ENCODE measurements at places on chromosomes 4 and X.

DNA sequence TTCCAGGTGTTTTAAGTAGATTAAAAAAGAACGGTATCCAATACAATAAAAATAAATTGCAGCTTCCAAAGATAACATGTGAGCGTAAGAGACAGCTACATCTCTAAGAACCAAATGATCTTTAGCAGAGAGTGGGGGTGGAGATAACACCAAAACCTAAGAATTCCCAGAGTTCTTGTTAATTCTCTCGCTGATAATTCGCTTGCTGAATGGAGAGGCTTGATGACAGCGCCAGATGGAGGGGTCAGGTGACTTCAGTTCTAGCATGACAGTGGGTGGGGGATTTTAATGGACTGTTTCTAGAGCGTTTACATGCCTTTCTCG is 2.3 kb downstream of the CLCN4 start:
- DNase-seq: peak; percentile 77

DNA sequence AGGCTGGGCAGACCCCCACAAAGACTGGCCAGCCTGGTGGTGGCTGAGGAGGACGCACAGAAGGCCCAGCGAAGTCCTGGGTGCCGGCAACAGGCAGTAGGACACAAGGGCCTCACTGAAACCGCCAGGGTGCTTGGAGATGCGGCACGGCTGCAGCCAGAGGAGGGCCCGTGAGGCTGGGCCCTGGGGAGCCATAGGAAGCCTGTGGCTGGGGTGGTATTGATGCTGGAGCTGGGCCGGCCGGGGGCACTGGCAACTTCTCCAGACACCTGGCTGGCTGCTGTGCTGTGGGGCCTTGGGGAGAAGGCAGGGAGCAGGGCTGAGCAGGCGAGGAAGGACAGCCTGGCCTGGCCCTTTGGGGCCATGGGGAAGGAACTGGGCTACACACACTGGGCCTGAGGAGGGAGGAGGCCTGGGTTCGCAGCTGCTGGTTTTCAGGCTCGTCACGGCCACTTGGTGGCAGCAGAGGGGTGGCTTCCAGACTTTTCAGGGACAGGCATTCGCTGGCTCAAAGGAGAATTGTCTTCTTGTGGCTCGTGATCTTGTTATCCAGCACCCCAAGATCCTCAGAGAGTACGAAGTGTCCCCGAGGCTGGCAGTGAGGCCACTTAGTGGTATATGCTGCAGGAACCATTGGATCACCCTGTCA is 37.2 kb downstream of the ATP2B3 start:
- peak; percentile 79 for DNase-seq

DNA sequence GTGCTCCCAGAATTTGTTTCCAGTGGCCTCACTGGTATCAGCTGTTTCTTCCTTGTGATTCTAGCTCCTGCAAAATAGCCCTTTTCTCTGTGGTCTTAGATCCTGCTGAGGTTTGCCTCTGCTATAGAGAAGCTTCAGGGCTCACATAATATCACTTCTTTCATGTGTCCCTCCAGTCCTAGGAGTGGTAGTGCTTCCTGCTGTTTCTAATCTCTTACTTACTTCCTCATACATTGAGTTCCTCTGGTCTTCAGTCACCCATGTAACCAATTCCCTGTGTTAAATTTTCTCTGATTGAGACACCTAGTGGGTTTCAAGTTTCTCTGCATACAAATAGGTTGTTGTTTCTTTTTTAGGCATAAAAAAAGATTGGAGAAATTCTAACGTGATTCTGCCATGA is 1567.9 kb downstream of the ARAP2 start:
- no peak for DNase-seq

DNA sequence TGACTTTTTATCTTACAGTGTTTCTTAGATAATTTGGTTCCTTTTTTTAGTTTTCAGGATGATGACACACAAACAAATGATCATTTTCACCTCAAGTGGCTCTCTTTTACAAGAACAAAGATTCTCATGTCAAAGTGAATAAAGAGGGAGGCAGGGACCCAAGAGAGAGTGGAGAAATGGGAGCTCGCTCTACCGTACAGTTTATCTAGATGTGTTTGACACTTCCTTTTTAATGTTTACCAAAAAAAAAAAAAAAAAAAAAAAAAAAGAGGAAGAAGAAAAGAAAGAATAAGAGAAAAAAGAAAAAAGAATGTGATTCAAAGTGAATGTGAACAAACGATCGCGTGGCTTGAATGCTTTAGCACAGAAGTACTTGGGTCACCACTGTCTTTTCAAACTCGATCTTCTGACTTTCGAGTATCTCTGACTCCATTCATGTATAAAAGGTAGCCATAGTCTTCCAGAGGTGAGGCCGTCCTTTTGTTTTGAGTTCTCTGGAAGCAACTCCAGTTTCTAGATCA is 75.6 kb upstream of the GRXCR1 start:
- DNase-seq: no peak

- DNase-seq: no peak
Observed at GRCh38 chrX:135309430-135309923, at the start of gene ETDC. Gene ETDC (plus strand): TSS chrX:135309480. CDS start chrX:135309480, 0 bp downstream.

GRCh38 chr4:70613306-70614183 is 15.0 kb upstream of the ENAM start:
- DNase-seq: peak; percentile 20

- peak; percentile 1 for DNase-seq
Observed at GRCh38 chrX:132488180-132488705, 595 bp downstream of the MBNL3 start.

DNA sequence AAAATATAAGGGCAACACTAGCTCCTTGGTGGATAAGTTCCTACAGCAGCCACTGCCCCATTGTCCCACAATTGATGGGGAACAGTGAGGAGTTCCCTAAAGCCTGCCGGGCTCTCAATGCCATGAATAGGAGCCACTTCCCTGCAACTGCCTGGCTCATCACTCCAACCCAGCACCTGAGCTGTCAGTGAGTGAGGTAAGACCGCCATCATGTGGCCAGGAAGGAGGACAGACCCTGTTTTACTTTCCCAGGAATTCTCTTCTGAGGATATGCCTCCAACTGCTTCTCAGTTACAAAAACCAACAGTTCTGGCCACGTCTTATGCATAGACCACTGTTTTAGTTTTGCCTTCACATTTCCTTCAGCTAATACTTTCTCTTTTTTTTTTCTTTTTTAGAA is 45.5 kb downstream of the SRPX start:
- DNase-seq: peak; percentile 72

DNA sequence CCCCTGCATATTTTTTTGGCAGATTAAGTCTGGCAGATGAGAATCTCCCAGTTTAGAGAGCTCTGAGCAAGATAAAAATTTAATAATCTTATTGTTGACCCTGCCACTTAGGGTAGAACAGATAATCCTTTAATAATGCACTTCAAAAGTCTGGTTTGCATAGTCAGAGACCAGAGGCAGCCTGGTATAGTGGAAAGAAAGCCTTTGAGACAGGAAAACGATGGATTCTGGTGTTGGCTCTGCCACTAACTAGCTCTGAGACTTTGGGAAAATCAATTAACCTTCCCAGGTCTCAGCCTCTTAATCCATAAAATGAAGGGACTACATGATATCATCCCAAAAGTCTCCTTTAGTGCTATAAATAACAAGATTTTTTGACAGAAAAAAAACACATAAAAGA is 824.5 kb downstream of the STIM2 start:
- peak; percentile 45 for DNase-seq

GRCh38 chrX:150934453-150934852 is 36.0 kb upstream of the CD99L2 start:
- no peak for DNase-seq

DNA sequence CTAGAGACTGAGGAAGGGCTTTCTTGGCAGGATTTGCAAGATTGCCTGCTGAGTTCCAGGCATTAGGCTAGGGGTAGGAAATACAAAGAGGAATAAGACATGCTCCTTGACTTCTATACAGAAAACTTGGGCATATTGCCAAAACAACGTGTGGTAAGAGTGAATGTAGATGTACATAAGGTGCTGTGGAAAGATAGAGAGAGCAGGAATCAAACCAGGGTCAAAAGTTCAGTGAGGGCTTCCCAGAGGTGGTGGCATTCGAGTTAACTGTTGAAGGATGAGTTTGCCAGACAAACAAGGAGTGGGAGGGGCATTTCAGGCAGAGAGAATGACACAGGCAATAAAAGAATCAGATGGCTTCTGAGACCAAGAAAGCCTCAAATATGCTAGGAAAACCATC is 187.9 kb downstream of the KDR start:
- DNase-seq: no peak

DNA sequence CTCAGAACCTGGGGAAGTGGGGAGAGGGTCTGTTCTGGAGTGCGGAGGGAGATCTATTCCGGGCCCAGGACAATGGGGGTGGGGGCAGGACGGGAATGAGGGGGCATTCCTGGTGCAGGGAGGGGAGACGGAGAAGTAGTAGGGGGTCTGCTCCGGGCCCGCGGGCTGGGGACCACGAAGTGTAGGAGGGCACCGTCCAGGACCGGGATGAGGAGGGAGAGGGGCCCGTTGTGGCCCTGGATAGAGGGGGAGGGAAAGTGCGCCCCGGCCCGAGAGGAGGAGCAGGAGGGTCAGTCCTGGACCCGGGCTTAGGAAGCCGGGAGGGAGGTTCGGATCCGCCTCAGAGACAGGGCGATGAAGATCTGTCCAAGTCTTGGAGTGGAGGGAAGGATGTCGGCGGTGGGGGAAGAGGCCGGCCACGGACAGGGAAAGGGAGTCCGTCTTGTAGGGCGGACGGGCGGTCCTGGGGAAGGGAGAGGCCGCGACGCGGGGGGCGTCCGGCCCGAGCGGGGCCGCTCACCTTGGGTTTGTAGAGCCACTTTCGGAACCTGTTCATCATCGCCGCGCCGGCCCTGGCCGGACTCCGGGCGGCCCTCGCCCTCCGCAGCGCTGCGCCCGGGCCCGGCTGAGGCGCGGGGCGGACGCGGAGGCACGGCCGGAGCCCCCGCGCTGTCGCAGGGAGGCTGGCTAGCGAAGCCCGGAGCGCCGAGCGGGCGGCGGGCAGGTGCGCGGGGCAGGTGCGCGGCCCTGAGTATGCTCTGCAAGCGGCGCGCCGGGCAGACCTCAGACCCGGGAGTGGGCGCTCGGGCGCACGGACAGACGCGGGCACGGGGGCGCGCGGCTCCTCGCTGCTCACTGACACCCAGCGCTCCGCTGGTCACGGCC is at the start of gene ZFYVE28:
ZFYVE28 (minus strand) TSS at position 881 of the 885 bp plus-strand sequence; CDS start at position 559, 322 bp downstream.
- DNase-seq: peak; percentile 31

GRCh38 chr4:94559351-94559806 is 107.6 kb downstream of the PDLIM5 start:
- no peak for DNase-seq

- DNase-seq: no peak
Observed at GRCh38 chr4:72107456-72107855, 75.7 kb downstream of the NPFFR2 start.

GRCh38 chr4:7379719-7380118 is 55.0 kb downstream of the PSAPL1 start:
- DNase-seq: no peak

- DNase-seq: no peak
Observed at GRCh38 chr4:184849185-184849584, 23.4 kb upstream of the ACSL1 start.

DNA sequence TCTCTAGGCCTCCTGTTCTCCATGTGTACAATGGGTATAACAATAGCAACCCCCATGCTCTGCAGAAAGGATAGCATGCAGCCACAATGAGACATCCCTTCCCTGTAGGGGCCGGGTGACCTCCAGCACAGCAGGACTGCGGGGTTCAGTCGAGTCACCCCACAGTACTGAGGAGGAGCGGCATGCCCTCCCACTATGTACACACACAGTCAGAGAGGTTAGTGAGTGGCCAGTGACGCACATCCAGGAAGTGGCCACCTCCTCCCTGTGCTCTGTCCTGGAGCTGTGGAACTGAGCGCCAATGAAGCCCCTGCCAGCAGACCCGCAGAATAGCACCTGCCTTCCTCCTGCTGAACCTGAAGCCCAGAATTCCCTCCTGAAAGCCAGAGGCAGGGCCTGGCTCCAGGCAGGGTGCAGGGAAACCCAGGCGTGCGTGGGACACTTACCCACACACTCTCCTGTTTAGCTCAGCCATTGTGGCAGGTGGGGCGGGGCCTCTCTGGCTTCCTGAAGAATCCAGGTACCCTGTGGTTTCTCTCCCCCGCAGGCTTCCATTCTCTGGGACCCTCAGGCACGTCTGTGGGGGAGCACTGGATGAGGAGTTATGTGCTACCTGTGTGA is 50.0 kb downstream of the WFS1 start:
- no peak for DNase-seq

- DNase-seq: no peak
Observed at GRCh38 chrX:130658310-130658709, 244.7 kb downstream of the ENOX2 start.

DNA sequence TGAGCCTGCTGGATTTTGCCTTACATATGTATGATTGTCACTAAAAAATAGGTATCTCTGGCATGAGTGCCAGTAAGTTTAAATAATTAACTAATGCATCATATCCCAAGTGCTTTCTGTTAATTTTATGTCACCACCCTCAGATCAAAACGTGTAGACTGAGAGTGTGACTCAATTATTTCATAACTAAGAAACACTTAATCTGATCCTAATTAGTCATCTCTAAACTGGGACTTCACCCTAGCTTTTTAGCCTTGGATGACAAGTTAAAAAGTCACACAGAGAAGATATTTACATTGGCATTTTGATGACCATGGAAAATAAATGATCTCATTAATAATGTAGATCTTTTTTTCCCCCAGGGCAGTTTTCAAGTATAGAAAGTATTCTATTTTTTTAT is 23.1 kb upstream of the SLC6A14 start:
- DNase-seq: no peak

DNA sequence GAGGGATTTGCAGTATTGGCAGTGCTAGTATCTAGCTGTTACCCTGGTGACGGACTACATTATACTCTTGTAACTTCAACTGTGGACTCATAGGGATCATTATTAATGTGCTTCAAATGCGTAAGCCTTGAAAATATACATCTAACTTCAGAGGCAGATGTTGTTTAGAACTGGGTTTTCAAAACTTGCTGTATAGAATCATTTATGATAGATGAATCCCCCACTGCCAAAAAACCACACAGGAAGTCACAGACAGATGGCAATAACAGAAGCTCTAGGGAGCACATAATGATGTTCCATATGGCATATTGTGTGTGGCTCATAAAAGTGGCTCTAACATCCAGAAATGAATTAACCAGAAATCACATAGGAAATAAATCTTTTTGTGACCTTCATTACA is 62.3 kb upstream of the RELL1 start:
- DNase-seq: peak; percentile 35

DNA sequence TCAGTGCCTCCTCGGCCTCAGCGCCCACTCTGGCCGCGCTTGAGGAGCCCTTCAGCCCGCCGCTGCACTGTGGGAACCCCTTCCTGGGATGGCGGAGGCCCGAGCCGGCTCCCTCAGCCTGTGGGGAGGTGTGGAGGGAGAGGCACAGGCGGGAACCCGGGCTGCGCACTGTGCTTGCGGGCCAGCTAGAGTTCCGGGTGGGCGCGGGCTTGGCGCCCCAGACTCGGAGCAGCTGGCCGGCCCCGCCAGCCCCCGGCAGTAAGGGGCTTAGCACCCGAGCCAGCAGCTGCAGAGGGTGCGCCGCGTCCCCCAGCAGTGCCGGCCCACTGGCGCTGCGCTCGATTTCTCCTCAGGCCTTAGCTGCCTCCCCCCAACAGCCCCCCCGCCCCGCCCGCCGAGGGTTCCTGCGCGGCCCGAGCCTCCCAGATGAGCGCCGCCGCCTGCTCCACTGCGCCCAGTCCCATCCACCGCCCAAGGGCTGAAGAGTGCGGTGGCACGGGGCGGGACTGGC is 1137.0 kb downstream of the PCDH18 start:
- DNase-seq: no peak

GRCh38 chr4:2867758-2868491 is 24.3 kb downstream of the ADD1 start:
- DNase-seq: peak; percentile 98
